AG09319 (cell line): ENCODE measurements at places on chromosomes 6 and 20.

DNA sequence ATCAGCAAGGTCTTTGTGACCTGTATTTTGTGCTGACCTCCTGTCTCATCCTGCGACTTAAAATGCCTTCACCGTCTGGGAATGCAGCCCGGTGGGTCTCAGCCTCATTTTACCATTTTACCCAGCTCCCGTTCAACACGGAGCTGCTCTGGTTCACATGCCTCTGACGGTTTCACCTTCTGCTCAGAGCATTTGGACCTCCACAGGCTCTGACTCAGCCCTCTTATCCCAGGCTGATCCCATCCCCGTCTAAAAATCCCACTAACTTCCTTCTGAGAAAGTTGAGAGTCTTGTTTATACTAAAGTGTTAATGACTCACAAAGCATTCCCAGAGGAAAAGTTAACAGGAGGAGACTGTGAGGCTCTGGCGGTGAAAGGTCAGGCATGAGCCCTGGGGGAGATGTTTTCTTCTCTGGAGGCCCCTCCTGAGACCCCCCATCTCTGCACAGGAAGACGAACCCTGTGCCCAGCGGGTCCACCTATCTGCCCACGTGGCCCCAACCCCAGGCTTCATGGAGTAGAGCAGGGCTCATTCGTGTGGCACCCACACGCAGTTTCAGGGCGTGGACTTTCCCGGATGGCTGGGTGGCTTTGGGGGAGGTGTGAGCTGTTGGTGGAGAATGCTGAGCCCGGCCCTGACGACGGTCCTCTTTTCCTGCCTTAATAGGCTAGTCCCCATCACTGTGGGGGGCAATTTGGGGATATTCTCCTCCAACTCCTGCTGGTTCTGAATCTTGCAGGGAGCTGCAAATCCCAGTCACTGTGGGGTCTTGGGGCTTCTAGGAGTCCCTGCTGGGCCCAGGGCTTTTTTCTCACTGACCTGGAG is 3.3 kb upstream of the BIRC7 start:
- peak; percentile 46 for DNase-seq

GRCh38 chr20:18615020-18615650 is 27.3 kb downstream of the DTD1 start:
- no peak for DNase-seq

DNA sequence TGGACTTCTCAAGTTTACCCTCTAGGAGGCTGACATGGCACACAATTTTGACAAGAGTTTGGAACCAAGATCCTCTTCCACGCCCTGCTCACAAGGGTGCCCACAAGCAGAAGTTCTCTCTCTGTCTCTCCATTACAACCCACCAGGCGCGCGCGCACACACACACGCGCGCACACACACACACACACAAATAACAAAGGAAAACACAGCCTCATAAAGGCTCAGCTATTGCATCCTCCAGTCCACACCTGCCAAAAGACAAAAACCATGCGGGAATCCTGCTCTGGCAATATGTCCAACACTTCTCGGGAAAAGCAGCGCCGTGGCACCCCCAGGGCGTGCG is 870 bp downstream of the PAK5 start:
- DNase-seq, result no peak

DNA sequence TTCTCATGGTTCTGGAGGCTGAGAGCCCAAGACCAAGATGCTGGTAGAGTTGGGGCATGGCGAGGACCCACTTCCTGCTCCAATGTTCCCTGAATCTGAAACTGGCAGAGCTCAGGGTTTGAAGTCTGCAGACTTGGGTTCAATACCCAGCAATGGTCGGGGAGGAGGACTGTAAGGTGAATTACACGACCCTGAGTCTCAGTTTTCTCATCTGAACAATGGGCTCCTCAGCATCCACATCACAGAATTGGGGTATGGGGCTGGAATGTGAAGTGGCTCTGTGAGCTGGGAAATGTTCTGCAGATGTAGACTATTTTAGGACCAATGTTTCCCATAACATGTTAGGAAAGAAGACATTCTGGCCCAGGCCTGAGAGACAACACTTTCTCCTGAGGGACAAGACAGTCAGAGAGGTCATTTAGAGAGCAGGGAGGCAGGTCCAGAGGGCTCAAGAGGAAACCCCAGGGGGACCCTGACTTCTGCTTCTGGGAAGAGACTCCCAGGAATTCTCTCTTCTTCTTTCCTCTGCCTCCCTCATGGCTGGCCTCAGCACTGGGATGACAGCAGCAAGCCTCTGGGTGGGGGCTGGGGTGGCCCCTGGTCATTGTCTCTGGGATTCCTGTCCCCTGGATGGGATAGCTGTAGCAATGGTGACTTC is 141.3 kb upstream of the PMEPA1 start:
- DNase-seq, result no peak

- peak; percentile 30 for DNase-seq
These were observed 5.1 kb downstream of the TP53RK start for GRCh38 chr20:46683939-46684750.

DNA sequence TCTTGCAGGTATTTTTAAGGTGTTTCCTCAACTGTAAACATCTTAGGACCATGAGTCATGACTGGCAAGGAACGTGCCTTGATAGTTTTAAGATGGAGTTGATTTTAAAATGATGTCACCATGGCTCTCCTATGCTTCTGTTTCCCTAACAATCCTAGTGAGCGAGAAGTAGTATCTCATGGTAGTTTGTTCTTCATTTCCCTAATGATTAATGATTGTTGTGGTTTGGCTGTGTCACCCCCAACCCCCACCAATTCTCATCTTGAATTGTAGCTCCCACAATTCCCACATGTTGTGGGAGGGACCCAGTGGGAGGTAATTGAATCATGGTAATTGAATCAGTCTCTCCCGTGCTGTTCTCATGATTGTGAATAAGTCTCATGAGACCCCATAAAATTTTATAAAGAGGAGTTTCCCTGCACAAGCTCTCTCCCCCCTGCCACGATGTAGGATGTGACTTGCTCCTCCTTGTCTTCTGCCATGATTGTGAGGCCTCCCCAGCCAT is 16.8 kb upstream of the BNIP5 start:
- no peak for DNase-seq

- no peak for DNase-seq
These were observed 17.4 kb downstream of the KIAA1586 start for GRCh38 chr6:57063847-57064246.
